ENCODE measurements at places on chromosomes 4 and X. TPM values are rescaled to one million over a fixed set of nuclear protein-coding genes. Genes with fewer than 3 reads are reported as not detected.

The RHOH gene
- total RNA-seq = 5.5 TPM

The EVC gene
- total RNA-seq = 30.2 TPM

The ARSJ gene
- total RNA-seq = 0.46 TPM

DNA sequence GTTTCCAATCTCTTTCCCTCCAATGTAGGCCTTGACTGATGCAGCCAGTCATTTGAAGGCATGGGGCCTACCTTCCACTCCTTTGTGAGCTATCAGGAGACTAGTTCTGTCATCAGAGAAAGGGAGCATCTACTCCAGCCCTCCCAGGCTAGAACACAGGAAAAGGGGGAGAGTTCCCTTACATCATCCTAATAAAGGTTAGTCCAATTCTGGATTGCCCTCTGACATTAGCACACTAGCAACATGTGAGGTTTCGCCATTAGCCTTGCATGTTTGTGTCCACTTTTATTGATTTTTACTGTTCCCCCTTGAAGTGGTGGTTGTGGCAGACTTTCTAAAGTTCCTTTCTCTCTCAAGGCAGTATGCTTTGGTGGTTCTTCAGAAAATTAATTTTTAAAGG, 67.3 kb downstream of the ZFX start:
- H3K4me1 ChIP-seq = peaks cover 11% of the 10 kb centered on the region
- peaks cover 17% of the 10 kb centered on the region for H3K36me3 ChIP-seq
- H3K27ac ChIP-seq = peak overlapping the region; percentile 67

DNA sequence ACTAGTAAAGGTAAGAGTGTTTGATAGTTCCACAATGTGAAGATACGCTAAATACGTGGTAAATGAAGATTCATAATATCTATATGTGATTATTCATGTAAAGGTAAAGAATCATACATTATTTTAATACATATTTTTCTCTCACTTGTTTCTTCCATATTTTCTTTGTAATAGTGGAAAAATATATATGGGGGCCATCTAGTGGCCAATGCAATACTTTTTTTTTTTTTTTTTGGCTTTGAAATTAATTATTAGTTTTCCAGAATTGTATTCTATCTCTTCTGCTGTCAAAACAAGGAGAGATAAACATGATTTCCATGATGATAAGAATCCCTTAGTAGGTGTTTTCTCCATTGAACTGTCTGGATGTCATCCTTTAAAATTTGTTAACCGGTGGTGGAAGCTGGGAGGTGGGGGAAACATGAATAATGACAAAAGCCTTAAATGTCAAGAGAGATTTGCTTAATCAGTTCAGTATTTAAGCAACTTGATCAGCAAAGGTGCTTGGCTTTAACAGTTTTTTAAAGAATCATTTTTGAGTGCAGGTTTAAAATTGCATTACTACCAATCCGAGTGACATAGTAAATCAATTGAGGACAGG, 508.7 kb upstream of the HTR2C start:
- H3K36me3 ChIP-seq = no peaks in the 10 kb centered on the region
- no peak overlapping the region for H3K27ac ChIP-seq
- H3K4me1 ChIP-seq = peaks cover 5% of the 10 kb centered on the region
- H3K4me3 ChIP-seq = no peak overlapping the region
- H3K27me3 ChIP-seq = no peaks in the 10 kb centered on the region

DNA sequence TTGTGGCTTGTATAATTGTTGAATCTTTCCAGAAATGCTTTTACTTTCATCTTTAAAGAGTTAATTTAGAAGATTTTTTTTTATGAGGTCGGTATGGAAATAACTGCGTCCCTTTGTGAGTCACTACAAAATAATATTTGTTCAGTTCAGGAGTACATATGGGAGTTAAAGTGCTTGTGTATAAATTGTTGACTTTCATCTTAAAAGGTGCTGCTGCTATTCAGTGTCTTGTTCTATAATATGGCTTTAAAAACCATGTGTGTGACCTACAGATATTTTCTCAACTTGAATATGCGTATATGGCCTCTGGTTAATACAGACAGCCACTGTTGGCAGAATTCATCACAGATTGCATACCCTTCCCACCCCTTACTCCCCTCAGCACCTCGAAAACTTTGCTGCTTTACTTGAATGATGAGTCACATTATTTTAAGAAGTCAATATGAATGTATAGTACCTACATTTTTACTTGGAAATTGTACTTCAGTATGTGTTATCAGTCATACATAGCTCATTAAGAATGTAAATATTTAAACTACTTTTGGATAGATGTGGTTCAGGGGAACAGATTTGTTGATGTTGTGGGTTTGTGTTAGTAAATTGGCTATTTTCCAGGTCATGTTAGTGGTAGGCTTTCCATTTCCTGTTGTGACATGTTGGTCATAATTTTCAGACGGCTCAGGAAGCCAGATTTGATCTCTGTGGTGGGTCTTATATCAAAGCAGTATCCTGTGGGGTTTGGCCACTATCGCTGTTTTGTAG, 1.5 kb downstream of the CLCN3 start:
- peaks cover 27% of the 10 kb centered on the region for H3K4me1 ChIP-seq
- no peak for DNase-seq
- peak overlapping the region; percentile 91 for H3K4me3 ChIP-seq

DNA sequence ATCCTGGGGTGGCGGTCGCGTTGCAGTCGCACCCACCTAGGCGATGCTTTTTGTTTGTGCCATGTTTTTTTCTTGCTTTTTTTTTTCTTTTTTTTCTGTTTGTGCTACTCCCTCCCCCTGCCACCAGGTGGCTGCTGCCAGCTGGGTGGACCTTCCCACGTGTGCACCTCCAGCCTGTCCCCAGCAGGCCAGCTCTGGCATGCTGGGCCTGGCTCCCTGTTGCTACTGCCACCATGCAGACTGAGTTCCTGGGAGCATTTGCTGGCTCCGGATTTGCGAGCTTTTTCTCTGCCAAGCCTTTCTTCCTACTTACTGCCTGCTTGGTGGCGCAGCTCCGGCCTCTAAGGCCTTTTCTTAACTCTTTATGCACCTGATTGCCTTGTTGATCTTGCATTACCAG, 161.2 kb upstream of the WDFY3 start:
- no peaks in the 10 kb centered on the region for H3K27me3 ChIP-seq
- H3K27ac ChIP-seq = no peak overlapping the region
- DNase-seq = no peak
- H3K4me1 ChIP-seq = peaks cover 8% of the 10 kb centered on the region
- H3K4me3 ChIP-seq = no peak overlapping the region

- H3K27me3 ChIP-seq = no peaks in the 10 kb centered on the region
- H3K4me3 ChIP-seq = no peak overlapping the region
- H3K4me1 ChIP-seq = no peaks in the 10 kb centered on the region
- no peak for DNase-seq
Observed at GRCh38 chrX:1222531-1223241, 10.2 kb upstream of the CRLF2 start.

DNA sequence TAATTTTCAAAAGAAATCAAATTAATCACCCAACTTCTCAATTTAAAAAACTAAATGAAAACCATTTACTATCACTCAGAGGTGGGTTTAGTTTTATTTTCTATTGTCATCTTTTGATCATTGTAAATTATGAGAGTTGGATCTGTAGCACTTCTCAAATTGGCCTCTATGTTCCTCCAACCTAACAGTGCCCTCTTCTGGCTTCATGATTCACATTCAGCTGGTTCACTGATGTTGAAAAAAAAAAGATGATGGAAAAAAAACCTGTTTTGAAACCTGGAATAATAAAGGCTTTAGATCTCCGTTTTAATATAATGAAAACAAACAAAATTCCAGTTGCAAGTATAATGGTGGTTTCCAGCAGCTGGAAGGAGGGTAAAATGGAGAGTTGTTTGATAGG, 2.4 kb upstream of the NBDY start:
- H3K27ac ChIP-seq = no peak overlapping the region
- DNase-seq = no peak
- no peaks in the 10 kb centered on the region for H3K36me3 ChIP-seq
- H3K4me3 ChIP-seq = no peak overlapping the region
- H3K27me3 ChIP-seq = no peaks in the 10 kb centered on the region
- H3K4me1 ChIP-seq = peaks cover 10% of the 10 kb centered on the region

- H3K4me3 ChIP-seq = no peak overlapping the region
- no peaks in the 10 kb centered on the region for H3K4me1 ChIP-seq
- peaks cover 10% of the 10 kb centered on the region for H3K27me3 ChIP-seq
- H3K27ac ChIP-seq = no peak overlapping the region
- DNase-seq = peak; percentile 43
- H3K36me3 ChIP-seq = no peaks in the 10 kb centered on the region
Observed at GRCh38 chr4:155025762-155026457, 182.5 kb upstream of the NPY2R start.

Data from progenitor cell of endocrine pancreas (in vitro differentiated cells).